Sciatic nerve (tissue), 2 donors: ENCODE measurements at places on chromosomes 16 and 17. TPM values are rescaled to one million over a fixed set of nuclear protein-coding genes. Genes with fewer than 3 reads are reported as not detected.

ZNF750 gene
- not detected for total RNA-seq

DNA sequence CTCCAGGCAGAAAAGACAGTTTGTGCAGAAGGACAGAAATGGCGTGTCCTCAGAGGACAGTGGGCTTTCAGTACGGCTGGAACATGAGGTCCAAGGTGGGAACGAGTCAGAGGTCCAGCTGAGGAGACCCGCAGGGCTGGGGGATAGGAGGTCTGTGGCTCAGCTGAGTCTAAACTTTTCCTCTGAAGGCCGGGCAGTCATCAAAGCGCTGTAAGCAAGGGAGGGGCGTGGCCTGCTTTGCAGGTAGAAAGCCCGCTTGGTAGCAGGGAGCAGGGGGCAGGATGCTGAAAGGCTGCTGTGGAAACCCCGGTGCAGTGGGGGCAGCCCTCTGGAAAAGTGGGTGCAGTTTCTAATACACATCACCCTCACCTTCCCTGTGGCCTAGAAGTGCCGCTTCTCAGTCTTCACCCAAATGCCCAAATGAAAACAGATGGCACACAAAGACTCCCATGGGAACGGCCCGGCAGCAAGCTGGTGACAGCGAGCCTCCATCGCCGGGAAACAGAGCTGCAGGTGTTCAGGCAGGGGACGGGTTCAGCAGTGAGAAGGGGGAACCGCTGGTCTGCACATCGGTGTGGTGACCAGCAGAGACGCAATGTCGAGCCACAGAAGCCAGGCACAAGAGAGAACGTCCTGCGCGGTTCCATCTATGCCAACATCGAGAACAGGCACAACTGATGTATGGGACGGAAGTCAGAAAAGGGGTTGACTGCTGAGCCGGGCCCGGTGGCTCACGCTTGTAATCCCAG lies 12.2 kb upstream of the OSGIN1 start:
- no peak for DNase-seq

GRCh38 chr16:48531011-48531962 lies 78.7 kb downstream of the N4BP1 start:
- DNase-seq = peak; percentile 80

GRCh38 chr17:75262112-75262606 lies 480 bp downstream of the MRPS7 start:
- no peak for DNase-seq

- peak; percentile 67 for DNase-seq
Observed at GRCh38 chr16:4847774-4848587, 700 bp downstream of the UBN1 start.

DNA sequence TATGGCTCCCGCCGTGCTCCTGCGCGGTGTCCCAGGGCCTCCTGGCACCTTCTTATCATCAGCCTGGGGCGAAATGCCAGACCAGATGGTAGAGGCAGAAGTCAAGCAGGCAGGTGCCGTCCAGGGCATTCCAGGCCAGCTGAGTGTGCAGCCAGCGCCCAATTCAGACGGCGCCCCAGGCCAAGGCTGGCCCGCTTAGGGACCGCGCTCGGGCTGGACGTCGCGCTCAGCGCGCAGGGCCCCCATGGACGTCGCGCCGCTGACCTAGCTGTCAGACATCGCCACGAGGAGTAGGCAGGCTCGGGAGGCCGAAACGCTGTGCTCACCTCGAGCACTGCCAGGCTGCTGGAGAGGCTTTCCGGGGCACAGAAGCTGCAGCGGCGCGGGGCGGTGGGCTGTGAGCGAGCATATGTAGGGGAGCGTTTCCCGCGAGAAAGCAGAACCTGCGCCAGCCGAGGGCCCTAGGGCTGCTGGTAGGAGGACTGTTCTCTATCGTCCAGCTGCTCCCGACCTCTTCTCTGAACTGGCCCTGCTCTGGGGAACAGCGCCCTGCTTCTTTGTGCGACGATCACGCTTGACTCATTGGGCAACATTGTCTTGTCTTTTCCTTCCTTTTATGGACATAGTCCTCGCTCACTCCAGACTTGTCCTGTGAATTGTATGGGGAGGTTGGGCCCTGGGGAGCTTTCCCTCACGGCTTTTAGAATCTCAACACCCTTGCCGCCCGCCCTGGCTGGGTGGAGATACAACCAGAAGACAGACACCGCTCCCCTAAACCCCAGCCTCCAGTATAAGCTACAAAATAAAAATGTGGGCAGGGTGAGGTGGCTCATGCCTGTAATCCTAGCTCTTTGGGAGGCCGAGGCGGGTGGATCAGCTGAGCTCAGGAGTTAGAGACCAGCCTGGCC lies 8.4 kb upstream of the CA4 start:
- no peak for DNase-seq

- no peak for DNase-seq
Observed at GRCh38 chr16:17313793-17314547, 156.8 kb downstream of the XYLT1 start.

GRCh38 chr16:82282662-82283061 lies 112.6 kb upstream of the MPHOSPH6 start:
- no peak for DNase-seq

DNA sequence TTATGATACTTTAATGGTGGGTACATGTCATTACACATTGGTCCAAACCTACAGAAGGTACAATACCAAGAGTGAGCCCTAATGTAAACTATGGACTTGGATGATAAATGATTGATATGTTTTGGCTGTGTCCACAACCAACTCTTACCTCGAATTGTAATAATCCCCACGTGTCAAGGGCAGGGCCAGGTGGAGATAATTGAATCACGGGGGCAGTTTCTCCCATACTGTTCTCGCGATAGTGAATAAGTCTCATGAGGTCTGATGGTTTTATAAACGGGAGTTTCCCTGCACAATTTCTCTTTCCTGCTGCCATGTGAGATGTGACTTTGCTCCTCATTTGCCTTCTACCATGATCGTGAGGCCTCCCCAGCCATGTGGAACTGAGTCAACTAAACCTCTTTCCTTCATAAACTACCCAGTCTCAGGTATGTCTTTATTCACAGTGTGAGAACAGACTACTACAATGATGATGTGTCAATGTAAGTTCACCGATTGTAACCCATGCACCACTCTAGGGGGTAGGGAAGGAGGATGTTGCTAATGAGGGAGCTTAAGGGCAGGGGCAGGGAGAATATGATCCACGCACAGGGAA lies 7.0 kb upstream of the METTL22 start:
- DNase-seq = no peak

DNA sequence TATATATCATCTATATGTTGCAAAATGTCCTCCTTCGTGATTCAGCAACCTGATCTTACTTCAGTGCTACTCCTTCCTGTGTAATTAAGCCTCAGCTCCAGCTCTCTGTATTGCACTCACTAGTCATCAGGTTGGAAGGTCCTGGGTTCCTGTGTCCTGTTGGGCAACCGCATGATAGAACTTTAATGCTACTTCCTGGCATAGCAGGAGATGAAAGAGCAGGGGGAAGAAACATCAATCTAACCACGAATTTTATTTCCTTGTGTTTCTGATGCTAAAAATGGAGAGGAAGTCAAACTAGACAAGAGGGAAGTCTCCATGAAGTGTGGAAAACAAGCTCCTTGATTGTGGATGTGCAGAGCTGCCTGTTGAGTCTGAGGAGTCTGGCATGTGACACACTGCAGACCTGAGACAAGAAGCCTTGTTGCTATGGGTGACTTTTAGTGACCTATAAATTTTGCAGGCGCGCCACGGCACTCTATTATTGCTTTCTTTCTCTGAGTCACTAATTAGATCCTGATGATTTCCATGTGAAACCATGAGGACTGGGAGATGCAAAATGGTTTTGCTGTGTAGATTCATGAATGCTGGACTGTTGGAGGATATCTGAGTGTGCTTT lies 25.6 kb downstream of the IGSF6 start:
- no peak for DNase-seq
